ENCODE measurements at places on chromosomes 12 and 14.

DNA sequence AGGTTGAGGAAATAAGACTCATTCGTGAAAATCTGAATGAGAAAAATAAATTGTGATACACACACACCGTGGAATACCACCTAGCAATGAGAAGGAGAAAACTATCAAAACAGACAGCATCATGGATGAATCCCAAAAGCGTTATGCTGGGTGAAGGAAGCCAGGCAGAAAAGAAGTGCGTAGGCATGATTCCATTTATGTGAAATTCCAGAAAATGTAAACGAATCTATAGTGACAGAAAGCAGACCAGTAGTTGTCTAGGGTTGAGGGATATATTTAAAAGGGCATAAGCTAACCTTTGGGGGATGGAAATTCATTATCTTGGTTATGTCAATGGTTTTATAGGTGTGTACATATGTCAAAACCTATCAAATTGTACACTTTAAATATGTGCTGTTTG, 42.5 kb upstream of the ANO2 start:
- DNase-seq, result no peak

GRCh38 chr12:93448796-93449195, 7.0 kb upstream of the UBE2N start:
- no peak for DNase-seq

DNA sequence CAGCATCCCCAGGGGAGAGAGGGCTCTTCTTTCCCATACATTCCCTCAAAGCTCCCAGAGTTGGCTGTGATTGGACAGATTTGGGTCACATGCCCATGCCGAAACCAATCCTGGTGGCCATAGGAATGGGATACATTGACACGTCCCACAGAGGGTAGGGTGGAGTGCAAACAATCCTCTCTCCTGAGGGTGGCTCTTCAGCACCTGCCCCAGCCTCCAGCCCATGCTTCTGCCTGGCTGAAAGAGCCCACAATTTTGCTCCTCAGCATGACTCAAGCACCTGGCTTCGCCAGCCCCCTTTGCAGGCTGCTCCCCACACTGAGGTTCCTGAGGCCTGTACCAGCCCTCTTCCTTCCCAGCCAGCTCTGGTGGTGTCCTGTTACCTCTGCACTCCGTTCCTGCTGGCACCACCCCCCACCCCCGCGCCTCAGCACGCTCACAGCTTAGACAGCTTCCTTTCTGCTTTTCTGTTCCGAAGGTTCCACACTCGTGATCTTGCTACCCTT, 71.7 kb downstream of the CCDC92 start:
- DNase-seq, result no peak

DNA sequence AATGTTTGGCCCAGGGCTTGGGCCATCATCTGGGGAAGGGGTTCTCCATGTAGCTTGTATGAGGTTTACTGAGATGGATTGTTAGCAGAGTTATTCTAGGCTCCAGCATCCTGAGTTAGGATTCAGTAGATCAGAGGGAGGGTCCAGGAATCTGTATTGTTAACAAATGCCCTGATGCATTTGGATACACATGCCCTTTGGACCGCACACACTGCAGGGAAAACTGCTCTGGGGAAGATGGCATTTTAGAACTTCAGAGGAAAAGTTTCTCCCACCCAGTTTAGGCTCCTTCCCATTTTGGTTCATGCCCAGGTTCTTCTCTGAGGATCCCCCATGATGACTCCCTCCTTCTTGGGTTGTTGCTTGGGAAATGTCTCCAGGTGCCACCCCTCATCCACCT, 193.3 kb downstream of the KTN1 start:
- DNase-seq, result no peak

DNA sequence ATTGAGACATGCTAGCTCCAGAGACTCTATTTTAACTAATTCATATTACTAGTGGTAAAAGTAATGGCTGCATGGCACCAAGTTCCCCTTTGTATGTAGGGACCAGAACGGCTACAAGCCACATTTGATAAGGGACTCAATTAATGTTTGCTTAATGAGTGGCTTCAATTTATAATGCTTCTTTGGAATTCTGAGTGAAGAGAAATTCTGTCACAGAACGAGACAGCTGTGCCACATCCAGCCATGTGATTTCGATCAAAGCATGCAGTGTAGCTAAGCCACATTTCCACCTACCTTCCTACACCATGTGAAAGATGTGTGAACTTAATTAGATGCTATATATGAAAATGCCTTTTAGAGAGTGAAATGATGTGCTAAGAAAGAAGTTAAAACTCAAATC, 217.4 kb downstream of the ACSS3 start:
- DNase-seq, result no peak

Measured in GM12891 (cell line).